Liver (tissue), 10 donors: ENCODE measurements at places on chromosomes 12 and 14. TPM values are rescaled to one million over a fixed set of nuclear protein-coding genes. Genes with fewer than 3 reads are reported as not detected.
A peak's percentile ranks its signal among the peaks of the same experiment; 100 is the strongest.

GRCh38 chr12:104827587-104827986 lies 130.5 kb downstream of the SLC41A2 start:
- H3K27me3 ChIP-seq: no peaks in the 10 kb centered on the region
- H3K36me3 ChIP-seq: no peaks in the 10 kb centered on the region
- H3K4me3 ChIP-seq: no peak overlapping the region
- DNase-seq: no peak

The ZNF891 gene
- total RNA-seq: 0.61 TPM

DNA sequence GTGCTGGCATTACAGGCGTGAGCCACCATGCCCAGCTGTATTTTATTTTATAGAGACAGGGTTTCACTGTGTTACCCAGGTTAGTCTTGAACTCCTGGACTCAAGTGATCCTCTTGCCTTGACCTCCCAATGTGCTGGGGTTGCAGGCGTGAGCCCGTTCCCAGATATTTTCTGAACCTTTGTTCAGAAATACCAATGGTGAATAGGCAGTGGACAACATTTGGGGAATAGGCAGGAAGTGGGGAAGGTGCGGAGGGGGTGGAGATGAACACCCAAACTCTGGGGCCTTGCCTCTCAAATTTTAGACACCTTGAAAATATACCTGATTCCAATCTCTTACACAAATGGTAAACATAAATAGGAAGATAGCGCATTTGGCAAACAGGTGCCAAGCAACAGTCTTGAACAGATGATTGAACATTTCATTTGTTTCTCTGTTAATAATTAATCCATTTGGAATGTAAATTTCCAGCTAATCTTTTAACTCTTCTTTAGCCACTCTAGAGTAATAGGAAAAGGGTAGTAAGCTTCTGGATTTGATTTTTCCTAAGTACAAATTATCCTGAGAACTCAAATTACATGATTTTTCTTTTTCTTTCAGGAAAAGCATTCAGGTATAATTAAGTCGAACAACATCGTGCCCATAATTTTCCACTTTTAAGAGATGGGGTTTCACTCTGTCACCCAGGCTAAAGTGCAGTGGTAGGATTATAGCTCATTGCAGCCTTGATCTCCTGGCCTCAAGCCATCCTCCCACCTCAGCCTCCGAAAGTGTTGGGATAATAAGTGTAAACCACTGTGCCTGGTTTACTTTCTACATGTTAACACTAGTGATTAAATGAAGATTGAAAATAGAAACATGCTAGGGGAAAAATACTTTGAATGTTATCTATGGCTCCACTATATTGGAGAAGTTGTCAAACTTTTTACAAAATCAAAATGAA lies 22.9 kb upstream of the RNF34 start:
- no peaks in the 10 kb centered on the region for H3K27me3 ChIP-seq
- H3K4me3 ChIP-seq: no peak overlapping the region
- no peak overlapping the region for H3K27ac ChIP-seq
- H3K4me1 ChIP-seq: no peaks in the 10 kb centered on the region
- no peaks in the 10 kb centered on the region for H3K36me3 ChIP-seq

DNA sequence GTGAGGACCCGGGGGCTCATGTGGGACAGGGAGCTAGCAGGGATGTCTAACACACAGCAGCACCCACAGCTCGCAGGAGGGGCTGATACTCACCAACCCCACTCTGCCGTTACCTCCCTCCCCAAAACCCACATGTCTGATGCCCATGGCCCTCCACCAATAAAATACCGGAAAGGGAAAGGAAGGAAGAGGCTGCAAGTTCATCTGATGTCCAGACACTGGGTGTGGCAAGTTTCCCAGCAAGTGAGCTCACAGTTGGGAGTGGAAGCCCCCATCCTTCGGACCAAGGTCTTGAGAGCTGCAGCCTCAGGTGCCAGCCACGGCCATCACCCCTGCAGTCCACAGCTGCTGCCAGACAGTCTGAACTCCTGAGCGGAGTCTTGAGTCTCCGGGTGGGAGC lies 39.3 kb upstream of the DIO3 start:
- no peak overlapping the region for H3K4me3 ChIP-seq
- H3K27me3 ChIP-seq: no peaks in the 10 kb centered on the region
- no peaks in the 10 kb centered on the region for H3K4me1 ChIP-seq

The TMEM63C gene
- total RNA-seq: 1.6 TPM

The BLOC1S1 gene
- 43.7 TPM for total RNA-seq

DNA sequence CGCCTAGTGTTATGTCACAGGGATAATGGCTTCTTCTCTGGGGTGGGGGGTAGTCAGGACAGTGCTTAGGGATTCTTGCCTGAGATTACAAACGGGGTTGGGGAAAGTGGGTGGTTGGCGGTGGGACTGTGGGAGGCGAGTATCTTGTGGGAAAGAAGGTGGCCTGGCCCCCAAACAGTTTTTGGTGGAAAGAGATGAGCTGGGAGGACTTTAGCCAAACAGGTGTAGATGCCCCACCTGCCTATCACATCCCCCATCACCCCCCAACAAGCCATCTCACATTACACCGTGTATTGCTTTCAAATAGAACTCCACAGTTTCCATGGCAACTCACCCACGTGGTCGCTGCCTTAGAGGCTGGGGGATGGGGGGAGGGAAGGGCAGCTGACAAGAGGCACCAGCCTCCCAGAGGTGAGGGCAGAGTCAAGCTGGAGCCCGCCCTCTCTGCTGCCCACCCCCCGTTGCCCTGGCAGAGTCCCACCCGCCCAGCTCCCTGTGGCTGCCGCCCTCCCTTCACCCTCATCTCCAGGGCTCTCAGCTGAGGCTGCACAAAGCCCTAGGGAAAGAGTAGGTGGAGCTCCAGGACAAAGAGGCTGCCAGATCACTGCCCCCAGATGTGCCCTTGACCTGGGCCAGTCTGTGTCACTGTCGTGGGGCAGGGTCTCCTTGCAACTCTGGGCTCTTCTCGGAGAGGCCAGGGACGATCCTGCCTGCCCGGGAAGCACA lies 98.3 kb downstream of the LRRC74A start:
- H3K4me1 ChIP-seq: peaks cover 6% of the 10 kb centered on the region
- H3K27ac ChIP-seq: no peak overlapping the region

The VSIG10 gene
- total RNA-seq: 9.8 TPM

DNA sequence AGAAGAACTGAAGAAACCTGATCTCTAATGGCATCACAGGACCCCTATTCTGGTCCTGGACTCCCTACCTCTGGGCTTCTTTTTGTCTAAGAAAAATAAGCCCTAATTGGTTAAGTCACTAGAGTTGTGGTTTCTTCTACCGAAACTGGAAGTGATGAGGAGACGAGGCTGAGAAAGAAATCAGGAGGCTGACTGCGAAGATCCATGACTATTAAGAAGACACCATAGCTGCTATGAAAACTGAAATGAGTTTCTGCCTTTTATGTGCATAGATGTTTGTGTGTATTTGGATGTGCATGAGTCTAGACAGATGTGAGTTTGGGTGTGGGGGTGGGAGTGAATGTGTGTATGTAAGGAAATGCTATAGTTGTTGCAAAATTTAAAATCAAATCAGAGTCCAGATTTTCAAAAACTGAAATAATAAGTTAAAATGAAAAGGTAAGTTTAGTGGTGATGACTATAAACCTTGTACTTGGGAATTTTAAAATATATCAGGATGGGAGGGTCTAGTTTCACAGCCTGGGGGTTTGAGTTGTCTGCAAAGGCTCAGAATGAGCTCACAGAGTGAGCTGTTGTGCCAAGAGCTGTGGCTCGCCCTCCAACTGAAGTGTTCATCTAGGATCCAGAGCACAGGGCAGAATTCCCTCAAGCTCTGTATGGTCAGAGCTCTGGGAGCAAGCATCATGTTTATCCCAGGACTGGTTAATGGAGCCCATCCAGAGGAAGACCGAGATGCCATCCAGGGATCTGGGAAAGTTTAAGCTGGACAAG lies 94.9 kb downstream of the VCPKMT start:
- H3K27ac ChIP-seq: no peak overlapping the region
- H3K27me3 ChIP-seq: no peaks in the 10 kb centered on the region
- no peaks in the 10 kb centered on the region for H3K36me3 ChIP-seq
- H3K4me1 ChIP-seq: peaks cover 17% of the 10 kb centered on the region

DNA sequence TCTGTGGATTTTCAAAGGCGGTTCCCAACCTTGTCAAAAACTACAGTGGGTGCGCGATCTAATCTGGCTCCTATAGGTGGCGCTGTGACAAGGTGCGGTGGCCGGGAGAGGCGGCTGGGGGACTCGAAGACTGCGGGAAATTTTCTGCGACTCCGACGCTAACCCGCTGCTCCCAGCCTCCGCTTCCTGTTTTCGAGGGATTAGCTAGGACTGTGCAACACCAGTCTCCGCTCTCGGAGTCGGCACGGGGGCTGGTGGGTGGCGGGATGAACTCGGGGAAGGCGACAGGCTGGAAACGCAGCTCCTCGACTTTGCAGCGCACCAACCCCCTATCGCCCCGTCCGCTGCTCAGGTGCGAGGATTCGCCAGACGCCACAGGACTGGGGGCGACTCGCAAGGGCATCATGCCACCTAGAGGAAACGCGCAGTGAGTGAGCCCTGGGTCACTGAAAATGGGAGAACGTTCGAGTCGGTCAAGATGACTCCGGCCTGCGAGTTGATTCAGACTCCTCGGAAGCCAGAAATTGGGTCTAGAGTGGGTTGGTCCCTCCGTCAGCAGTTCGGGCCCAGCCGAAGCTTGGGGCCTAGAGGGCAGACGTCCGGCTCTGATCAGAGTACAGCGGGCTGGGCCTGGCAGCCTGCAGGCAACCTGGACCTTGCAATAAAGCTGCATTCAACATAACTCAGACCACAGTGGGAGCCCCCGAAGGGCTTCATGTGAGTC lies 5.5 kb upstream of the PAX9 start:
- peaks cover 53% of the 10 kb centered on the region for H3K27me3 ChIP-seq
- no peak overlapping the region for H3K4me3 ChIP-seq
- DNase-seq: peak; percentile 53

The CYP27B1 gene
- total RNA-seq: 0.05 TPM

GRCh38 chr14:31935391-31935790 lies 141.7 kb upstream of the ARHGAP5 start:
- no peak overlapping the region for H3K4me3 ChIP-seq
- no peak for DNase-seq
- no peaks in the 10 kb centered on the region for H3K36me3 ChIP-seq
- H3K27ac ChIP-seq: no peak overlapping the region
- no peaks in the 10 kb centered on the region for H3K4me1 ChIP-seq

DNA sequence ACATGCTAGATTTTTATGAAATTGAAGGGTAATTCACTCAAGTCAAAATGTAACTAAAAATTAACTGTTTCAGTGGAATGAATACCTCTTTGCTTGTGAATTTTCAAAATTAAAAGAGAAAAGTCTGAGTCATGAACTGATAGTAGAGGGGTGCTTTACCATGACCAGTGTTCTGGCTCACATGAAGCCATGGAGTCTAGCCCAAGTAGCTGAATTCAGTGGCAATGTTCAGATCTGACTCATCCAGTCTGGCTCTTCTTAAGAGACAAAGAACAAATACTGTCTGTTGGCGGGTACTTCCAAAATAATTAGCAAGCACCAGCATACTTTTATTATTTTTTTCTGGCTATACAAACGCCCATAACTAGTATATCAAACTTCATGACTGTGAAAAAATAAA lies 366.3 kb upstream of the GARIN6 start:
- no peak overlapping the region for H3K4me3 ChIP-seq
- DNase-seq: no peak
- H3K36me3 ChIP-seq: no peaks in the 10 kb centered on the region
- no peaks in the 10 kb centered on the region for H3K4me1 ChIP-seq

DNA sequence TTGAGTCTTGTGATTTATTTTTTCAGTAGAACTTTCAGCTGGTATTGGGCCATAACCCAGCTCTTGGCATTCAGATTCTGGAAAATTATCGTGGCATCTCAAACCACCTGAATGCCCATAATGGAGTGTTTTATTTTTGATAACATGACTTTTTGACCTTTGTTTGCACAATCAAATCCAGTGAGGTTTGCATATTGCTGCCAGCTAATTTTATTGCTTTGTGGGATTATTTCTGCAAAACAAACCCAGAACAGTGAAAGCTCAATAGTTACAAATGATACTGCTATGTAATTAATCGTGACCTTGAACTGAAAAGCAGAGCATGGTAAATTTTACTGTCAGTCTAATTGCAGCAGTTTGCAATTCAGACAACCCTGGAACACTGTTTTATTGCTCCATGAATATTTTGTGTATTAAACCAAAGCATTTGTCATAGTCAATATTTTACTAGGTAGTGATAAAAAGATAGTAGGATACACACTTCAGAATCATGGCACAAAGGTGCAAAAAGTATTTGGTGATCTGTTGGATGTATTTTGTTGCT lies 255.2 kb upstream of the NAV3 start:
- no peaks in the 10 kb centered on the region for H3K36me3 ChIP-seq
- no peaks in the 10 kb centered on the region for H3K4me1 ChIP-seq
- no peaks in the 10 kb centered on the region for H3K27me3 ChIP-seq
- H3K27ac ChIP-seq: no peak overlapping the region
- H3K4me3 ChIP-seq: no peak overlapping the region

GRCh38 chr14:106872611-106873446 lies 1346.4 kb downstream of the TMEM121 start:
- no peak for DNase-seq
- no peaks in the 10 kb centered on the region for H3K27me3 ChIP-seq
- no peak overlapping the region for H3K4me3 ChIP-seq
- no peak overlapping the region for H3K27ac ChIP-seq
- no peaks in the 10 kb centered on the region for H3K4me1 ChIP-seq
- H3K36me3 ChIP-seq: no peaks in the 10 kb centered on the region

- no peaks in the 10 kb centered on the region for H3K4me1 ChIP-seq
- H3K4me3 ChIP-seq: no peak overlapping the region
- DNase-seq: no peak
- no peaks in the 10 kb centered on the region for H3K27me3 ChIP-seq
- no peaks in the 10 kb centered on the region for H3K36me3 ChIP-seq
These were observed 14.8 kb upstream of the PPP1R1A start for GRCh38 chr12:54603173-54603814.

The SYT1 gene
- 0.84 TPM for total RNA-seq

The PLEK2 gene
- total RNA-seq: 6.1 TPM

GRCh38 chr14:55152052-55152753 lies 23.2 kb downstream of the LGALS3 start:
- DNase-seq: no peak
- no peak overlapping the region for H3K4me3 ChIP-seq
- no peaks in the 10 kb centered on the region for H3K27me3 ChIP-seq
- H3K27ac ChIP-seq: no peak overlapping the region
- no peaks in the 10 kb centered on the region for H3K36me3 ChIP-seq
- no peaks in the 10 kb centered on the region for H3K4me1 ChIP-seq

DNA sequence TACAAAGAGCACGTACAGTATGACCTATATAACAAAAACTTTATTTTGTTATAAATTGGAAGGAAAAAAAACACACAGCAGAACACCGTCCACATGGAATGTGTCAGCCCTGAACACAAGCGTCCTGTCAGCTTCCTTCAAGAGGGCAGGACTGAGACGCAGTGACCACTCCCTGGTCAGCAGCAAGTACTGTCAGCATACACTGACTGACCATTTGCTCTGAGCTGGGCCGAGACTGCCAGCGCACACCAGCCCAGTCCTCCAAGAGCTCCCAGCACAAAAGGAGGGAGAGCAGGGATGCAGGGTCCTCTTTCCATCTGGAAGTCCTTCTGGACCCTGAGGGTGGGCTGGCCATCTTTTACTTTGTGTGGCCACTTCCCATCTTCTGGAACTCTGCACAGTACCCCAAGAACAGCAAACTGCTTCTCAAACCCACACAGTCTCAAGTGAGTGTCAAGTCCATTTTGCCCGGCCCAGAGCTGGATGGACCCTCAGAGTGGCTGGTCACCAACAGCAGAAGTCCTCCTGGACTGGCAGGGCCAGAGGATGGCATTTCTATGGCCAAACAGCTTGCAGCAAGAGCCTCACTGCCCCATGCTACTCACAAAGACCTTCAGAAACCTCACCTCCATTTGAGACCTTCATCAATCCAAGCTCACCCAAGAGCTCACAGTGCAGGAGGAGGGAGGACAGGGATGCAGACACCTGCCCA lies 11.7 kb downstream of the CCDC88C start:
- peaks cover 5% of the 10 kb centered on the region for H3K36me3 ChIP-seq
- H3K27ac ChIP-seq: no peak overlapping the region
- no peaks in the 10 kb centered on the region for H3K4me1 ChIP-seq
- DNase-seq: no peak
- H3K27me3 ChIP-seq: no peaks in the 10 kb centered on the region
- H3K4me3 ChIP-seq: no peak overlapping the region
